Right lobe of liver (tissue), 6 donors: ENCODE measurements at places on chromosomes 2 and 18.

- no peak for DNase-seq
These were observed 68.9 kb downstream of the TMEM18 start for GRCh38 chr2:608297-608696.

DNA sequence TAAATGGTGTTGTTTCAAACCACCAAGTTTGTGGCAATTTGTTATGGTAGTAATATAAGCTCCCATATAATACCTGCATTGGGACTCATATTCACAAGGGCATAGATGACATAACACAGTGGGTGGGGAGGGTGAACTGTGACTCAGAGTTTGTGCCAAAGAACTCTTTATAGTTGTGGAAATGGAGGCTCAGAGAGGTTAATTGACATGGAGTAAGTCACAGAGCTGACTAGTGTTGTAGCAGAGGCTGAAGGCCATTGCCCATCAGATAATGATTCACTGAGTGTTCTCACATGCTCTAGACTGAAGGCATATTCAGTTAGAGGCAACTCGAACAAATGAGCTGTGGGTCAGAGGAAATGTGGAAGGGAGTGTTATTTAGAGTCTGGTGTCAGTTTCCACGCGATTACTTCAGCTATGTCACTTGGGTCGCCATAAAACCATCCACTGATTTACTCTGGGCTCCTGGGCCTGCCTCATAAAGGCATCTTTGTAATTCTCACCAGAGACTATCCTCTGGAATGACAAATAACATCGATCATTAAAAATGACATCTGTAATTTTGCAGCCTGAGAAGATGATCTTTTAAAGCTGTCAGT is 264.7 kb downstream of the CCDC85A start:
- no peak for DNase-seq

DNA sequence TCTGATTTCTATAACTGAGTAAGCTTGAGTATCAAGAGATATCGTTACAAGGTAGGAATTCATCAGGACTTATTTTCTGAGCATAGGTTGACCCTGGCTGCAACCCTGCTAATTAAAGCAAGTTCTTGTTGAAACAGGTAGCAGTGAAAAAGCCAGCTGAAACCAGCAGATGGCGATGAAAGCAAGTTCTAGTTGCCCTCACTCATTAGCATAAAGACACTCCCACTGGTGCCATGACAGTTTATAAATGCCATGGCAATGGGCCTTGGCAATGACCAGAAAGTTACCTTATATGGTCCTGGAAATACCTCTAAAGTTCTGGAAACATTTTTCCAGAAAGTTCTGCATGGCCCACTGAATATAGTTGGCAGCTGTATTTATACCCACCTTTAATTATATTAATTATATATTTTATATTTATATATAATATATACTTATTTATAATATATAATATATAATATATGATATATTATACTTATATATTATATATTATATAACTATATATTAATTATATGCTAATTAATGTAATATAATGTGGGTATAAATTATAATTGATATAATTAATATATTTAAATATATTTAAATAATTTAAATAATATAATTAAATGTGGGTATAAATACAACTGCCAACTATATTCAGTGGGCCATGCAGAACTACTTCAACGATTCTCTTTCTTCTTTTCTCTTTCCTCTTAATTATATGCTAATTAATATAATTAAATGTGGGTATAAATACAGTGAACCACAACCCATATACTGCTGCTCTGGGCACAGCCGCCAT is 188.0 kb downstream of the CDH7 start:
- no peak for DNase-seq

GRCh38 chr18:50644807-50645206 is 84.9 kb downstream of the MAPK4 start:
- no peak for DNase-seq

- no peak for DNase-seq
These were observed 30.7 kb upstream of the ACAA2 start for GRCh38 chr18:49843778-49844625.

- DNase-seq, result no peak
These were observed 121.3 kb upstream of the FOSL2 start for GRCh38 chr2:28271231-28271918.
